ENCODE measurements at places on chromosomes 3 and 15. TPM values are rescaled to one million over a fixed set of nuclear protein-coding genes. Genes with fewer than 3 reads are reported as not detected.

- DNase-seq, result no peak
Measured at GRCh38 chr3:128074851-128075521, 22.7 kb downstream of the SEC61A1 start.

DNA sequence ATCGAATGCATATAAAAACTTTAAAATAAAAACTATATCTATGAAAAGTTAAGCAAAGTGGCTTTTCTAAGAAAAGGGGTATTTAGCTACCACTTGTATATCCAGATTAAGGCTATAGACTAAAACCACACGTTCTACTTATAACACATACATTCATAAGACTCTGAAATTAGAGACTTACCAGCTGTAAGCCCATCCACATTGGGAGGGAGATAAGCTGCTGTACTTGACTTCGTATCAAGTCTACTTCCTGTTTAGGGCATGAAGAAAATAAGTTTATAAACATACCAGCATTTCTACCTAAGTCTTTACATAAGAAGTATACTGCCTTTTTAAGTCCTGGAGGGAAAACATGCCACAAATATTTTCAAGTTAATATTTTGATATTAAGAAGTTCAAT is 27.7 kb downstream of the AQR start:
- no peak for DNase-seq

CEMIP gene
- 0.62 TPM for total RNA-seq

ANP32A gene
- 94.8 TPM for total RNA-seq

Data from posterior vena cava (tissue), 2 donors.